ENCODE measurements at places on chromosomes 16 and 17. TPM values are rescaled to one million over a fixed set of nuclear protein-coding genes. Genes with fewer than 3 reads are reported as not detected.
A peak's percentile ranks its signal among the peaks of the same experiment; 100 is the strongest.

- DNase-seq: no peak
Measured at GRCh38 chr16:8849411-8850011, 19.3 kb downstream of the CARHSP1 start.

The TNFRSF17 gene
- not detected for polyA plus RNA-seq

DNA sequence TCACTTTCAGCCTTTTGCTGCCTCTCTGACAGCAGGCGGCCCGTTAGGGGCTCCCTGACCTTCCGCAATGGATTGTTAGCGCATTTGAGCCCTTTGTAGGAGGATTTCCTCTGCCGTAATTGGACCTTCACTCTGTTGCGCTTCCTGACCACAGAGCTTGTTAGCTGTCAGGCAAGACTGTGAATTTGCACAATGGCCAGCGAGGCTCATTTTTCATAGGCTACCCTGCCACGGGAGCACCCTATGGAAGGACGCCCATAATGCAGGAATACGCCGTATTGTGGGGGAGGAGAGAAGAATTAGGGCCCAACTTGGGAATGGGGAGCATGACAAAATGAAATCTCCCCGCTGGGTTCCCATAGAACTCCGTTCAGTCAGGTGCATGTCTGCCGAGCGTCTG lies 205.2 kb upstream of the NLRP1 start:
- no peak for DNase-seq

The FBXW10 gene
- not detected for polyA plus RNA-seq

DNA sequence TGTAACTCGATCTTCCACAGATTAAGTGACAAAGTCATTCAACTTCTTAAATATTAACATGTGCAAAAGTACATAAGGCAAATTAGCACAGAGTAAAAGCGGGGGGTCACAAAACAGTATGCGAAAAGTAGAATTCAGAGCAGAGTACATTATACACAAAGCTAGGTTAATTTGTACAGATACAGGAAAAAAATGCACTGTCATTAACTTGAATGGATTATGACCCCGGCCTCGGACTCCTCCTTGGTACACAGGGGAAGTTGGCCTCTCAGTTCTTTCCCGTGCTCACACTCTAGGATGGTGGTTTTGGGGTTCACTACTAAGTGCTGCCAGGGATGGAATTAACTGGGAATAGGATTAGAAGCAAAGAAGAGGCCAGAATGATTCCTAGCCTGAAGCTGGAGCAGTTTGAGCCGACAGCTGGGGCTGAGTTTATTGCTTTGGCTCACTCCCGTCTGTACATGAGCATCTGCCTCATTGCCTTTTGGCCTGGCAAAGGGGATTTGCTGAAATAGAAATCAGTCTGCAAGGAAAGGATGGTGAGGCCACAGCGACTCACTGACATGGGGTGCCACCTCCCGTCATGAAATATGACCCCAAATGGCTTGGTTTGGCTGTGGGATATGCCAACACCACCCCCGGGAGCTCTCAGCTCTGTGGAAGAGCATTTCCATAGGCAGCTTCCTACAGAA lies 23.6 kb downstream of the NTN1 start:
- DNase-seq: no peak

The HOXB2 gene
- polyA plus RNA-seq: 29.9 TPM

GRCh38 chr16:49419006-49419405 lies 45.4 kb downstream of the C16orf78 start:
- DNase-seq: no peak

DNA sequence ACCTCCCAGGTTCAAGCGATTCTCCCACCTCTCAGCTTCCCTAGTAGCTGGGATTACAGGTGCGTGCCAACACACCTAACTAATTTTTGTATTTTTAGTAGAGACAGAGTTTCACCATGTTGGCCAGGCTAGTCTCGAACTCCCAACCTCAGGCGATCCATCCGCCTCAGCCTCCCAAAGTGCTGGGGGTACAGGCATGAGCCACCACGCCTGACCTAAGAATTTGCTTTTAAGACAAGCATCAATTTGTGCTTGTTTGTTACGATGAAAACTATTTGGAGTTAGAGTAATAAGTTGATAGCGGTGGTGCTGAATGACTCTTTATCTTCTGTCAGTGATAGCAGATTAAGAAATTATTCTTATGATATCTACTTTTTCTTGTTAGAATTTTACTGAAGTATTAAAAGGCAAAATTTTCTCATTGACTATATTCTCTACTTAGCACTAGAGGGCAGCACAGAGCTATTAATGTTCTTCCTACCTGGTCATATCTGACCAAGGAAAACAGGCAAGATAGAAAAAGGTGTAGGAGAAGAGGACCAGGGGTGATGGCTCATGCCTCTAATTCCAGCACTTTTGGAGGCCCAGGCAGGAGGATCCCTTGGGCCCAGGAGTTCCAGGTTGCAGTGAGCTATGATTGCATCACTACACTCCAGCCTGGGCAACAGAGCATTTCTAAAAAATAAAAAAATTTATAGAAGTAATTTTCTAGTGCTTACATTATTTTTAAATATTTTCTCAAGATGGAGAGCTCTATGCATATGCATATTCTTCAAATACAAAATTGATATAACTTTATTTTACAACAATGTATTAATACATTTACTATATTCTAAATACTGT lies 24.5 kb downstream of the STXBP4 start:
- DNase-seq: peak; percentile 75

The SDR42E1 gene
- not detected for polyA plus RNA-seq

DNA sequence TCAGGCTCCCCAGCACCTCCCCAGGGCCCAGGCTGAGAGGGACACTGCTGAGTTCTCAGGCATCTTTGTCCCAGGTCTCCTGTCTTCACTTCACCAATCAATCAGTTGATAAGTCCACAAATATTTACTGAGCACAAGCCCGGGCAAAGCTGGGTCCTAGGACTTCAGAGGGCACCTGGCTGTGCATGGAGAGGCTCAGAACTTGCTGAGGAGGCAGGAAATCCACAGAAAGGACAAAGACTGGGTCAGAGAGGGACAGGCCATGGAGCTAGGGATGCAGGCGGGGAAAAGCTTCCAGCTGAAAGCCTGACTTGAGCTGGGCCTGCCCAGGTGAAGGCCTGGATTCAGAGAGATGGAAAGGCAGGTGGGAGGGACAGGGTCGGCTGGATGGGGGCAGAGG lies 33.2 kb upstream of the C1QL1 start:
- no peak for DNase-seq

DNA sequence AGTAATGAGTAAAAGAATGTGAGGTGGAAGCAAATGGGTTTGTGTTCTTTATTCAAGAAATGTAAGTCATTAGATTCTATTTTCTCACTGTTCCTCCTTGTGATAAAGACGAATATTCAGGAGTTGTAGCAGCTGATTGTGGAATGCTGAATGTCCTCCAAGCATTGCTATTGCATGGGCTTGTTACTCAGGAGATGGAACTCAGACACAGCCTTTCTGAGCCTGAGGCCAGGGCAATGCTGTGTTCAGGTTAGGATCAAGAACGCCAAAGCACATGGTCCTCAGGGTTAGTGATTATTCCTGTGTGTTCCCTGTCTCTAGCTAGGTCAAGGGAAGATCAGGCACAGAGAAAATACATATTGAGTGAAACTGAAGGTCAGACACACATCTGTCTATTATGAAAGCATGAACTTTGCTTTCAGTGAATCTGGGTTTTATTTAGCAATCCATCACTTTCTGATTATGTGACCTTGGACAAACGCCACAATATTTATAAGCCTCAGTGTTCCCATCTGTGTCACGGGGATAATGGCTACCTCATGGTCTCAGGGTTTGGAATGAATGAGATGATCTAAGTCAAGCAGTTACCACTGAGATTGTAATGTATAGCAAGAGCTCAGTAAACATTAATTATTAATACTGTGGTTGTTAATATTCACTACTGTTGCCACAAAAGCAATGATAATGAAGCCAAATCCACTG lies 426.8 kb upstream of the DYNLRB2 start:
- DNase-seq: no peak

GRCh38 chr17:20072692-20072992 lies 63.5 kb downstream of the SPECC1 start:
- no peak for DNase-seq

DNA sequence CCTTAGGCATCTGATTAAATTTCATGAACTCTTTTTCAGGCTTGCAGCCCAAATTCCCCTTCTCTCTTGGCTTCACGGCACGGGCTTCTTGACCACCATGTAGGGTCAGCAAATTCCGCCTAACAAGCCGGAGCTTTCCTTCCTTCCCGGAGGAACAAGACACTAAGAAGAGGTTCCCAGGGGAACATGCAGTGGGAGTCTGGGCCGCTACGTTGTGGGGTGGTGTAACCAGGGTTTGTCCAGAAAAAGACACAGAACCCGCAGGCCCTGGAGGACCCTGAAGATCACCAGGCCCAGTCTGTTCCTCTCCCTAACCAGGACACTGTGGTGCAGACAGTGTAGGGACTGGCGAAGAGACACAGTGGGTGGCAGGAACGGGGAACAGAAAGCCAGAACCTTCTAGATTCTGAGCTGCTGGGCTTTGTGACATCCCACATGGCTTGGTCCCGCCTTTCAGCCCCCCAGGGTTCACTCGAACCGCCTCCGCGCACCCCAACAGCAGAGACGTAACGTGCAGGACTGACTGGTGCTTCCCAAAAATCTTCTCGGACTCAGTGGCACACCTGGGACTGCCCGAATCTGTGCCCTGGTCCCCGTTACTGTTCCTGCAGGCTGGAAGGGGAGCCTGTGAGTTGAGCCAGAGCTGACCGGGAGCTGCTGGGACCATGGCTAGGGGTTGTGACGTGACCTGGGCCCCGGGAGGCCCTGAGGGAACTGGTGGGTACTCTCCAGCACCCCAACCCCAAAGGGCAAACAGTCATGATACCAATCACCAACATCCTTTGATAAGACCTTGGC lies 55.2 kb downstream of the TBC1D16 start:
- DNase-seq: no peak

DNA sequence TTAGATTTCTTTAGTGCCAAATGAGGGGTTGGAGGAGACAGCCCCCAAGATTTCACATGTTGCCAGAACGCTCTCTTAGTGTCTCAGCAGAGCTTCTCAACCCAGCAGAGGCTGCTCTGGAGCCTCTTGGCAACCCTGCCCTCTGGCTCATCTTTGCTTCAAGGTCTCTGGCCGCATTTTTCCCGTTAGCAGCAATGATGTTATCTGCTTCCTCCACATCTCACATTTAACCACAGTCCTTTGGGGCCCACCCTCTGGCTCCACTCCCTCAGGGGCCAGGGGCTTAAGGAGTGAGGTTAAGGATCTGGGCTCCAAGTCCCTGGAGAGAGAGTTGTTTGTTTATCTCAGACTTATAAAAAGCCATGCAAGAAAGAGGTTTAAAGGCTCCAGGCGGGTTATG lies 3.3 kb upstream of the XYLT1 start:
- DNase-seq: peak; percentile 43

GRCh38 chr16:28192806-28193529 lies 18.8 kb downstream of the XPO6 start:
- DNase-seq: no peak

The ST6GALNAC2 gene
- polyA plus RNA-seq: 2.8 TPM

DNA sequence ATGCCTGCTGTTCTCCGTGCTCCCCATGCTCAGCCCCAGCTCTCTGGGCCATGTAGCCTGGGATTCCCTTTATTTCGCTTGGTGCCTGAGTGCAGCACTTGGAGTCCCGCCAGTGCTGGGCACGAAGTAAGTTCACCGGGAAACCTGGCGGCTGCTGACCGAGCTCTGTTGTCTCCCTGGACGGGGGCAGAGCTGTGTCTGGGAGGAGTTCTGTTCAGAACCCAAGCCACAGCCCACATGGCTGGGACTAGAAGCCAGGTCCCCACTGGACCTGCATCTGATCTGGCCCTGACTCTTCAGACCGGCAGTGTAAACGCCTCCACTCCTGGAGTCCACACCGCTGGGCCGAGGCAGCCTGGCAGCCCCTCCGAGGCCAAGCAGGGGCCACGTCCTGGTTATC lies 37.5 kb upstream of the CIBAR2 start:
- no peak for DNase-seq

The HSD17B1 gene
- polyA plus RNA-seq: 4.8 TPM

DNA sequence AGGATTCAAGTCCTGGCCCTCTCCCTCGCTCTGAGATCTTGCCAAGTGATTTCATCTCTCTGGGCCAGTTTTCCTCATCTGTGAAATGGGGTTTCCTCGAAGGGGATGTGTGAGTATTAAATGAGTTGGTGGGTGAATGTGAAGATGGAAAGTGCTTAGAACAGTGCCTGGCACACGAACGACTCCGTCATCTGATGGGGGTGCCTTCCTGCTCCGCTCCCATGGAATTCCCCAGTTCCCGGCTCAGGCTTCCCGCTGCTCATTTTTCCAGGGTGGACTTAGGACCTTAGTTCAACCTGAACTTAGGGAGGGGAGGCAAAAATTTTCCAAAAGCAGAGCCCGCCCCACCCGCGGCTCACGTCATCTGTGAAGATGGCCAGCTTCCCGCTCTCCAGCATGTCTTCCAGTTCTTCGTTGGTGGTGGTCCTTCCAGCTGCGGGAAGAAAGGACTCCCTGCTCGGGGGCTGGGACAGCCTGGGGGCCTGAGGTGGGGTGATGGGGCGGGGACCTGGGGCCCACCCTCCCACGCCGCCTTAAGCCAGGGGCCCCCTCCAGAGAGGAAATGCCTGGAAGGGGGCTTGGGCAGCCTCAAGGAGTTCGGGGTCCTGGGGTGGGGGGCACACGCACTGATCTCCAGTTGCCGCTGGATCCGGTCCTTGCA lies 11.4 kb downstream of the HSD3B7 start:
- DNase-seq: peak; percentile 64

The HAP1 gene
- 0.44 TPM for polyA plus RNA-seq

The VAT1L gene
- polyA plus RNA-seq: 5.9 TPM

DNA sequence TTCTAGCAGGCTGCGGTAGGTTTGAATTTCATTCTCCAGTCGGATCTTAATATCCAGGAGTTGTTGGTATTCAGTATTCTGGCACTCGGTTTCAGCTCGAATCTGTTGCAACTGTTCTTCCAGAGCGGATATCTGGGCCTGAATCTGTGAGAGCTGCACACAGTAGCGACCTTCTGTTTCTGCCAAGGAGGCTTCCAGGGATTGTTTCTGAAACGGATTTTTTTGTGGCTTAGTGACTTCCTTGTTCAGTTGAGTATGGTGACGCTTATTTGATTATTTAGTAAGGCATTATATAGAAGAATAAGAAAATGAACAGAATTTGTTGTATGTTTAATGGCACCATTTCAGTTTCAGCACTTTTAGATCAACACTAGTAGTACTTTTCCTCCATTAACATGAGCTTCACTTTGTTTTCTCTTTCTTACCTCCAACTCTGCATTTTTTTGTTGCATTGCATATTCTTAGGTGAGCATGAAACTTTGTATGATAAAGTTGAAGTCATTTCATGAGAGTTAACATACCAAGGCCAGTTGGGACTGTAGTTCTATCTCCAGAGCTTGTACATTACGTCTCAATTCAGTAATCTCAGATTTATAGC lies 2.8 kb downstream of the KRT10 start:
- peak; percentile 28 for DNase-seq

The RCVRN gene
- not detected for polyA plus RNA-seq

- DNase-seq: no peak
Measured at GRCh38 chr16:86093801-86094750, 195.1 kb downstream of the IRF8 start.
